ENCODE measurements at places on chromosomes 2 and 18.

- DNase-seq = no peak
These were observed 146.1 kb downstream of the RIT2 start for GRCh38 chr18:42969366-42969765.

DNA sequence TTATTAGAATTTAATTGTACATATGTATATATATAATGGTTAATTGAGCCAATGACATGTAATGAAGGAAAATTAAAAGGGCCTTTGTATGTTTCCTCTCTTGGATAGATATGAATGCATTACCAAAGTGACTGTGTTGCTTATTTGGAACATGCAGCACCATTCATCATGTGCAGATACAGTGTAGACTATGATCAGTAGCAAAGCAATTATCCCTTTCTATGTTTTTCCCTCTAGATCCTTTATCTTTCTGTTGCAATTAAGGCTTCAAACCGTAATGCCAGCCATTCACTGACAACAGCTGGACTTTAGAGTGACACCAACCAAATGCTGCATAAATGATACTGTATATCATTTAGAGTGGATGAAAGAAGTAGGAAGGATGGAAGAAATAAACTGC is 565.2 kb downstream of the NRXN1 start:
- DNase-seq = no peak

DNA sequence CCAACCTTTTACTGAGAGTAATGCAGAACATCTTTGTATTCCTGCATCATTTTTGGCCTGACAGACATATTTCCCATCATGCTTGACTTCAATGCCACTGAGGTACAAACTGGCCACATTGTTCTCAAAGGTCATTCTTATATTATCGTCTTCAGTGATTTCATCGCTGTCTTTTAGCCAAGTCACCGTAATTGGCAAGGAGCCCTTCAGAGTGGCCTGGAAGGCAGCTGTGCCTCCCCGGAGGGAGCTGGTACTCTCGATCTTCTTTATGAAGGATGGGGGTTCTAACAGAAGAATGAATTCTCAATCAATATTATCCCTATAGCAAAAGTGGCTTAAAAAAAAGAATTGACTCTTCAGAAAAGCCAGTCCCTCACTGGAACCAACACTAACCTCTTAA is 75.9 kb downstream of the TTN start:
- no peak for DNase-seq

DNA sequence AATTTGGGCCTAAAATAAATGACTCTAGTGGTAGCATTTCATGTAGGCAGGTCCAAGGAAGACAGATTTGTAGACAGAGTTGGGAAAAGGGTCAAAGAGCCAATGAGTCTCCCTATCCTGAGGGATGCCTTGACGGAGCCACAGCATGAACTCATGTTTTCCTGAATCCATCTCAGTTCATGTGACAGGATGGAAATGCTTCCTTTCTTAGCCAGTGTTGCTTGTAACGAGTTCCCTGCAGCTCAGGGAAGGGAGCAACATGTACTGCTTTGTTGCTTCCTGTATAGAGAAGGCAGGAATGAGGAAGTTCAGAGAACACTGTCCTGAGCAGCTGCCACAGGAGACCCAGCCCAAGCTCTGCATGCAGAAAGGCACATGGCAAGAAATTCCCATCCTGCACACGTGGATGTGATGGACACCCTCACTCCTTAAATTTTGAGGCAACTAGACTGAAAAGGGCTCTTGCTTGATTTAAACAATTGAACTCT is 27.9 kb downstream of the TMEM17 start:
- no peak for DNase-seq

All from right kidney (tissue), 9 donors.